Choroid plexus epithelial cell (primary cell): ENCODE measurements at places on chromosomes 7 and 10.

DNA sequence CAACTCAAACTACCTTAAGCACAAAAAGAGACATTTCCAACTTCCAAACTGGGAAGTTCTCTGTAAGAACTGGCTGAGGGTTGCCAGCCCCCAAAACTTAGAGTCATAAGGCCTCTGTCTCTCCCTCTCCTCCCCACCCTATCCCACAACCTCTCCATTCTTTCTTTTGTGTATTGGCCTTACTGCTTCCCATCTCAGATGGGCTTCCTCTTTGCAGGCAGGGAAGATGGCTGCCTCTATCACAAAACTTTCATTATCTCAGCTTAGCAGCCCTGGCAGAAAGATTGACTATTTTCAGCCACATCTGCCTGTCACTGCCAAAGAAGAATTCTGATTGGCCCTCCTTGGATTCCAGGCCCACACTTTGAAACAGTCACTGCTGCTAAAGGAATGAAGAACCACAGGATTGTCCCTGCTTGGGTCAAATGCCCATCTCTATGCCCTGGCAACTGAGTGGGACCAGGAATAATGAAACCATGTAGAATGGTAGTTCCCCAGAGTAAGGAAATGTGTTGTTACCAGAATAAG lies 58.0 kb upstream of the PRKAR2B start:
- no peak for DNase-seq

- DNase-seq = peak; percentile 1
These were observed 70.4 kb upstream of the APBB1IP start for GRCh38 chr10:26367771-26368170.

DNA sequence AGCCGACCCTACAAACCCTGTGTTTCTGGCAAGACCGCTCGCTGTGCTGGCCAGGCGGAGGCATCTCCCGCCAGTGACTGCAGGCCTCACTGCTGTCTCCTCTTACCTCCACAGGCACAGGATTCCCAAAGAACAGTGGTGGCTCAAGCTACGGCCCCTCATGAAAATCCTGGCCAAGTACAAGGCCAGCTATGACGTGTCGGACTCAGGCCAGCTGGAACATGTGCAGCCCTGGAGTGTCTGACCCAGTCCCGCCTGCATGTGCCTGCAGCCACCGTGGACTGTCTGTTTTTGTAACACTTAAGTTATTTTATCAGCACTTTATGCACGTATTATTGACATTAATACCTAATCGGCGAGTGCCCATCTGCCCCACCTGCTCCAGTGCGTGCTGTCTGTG lies 36.2 kb downstream of the PITRM1 start:
- DNase-seq = no peak

DNA sequence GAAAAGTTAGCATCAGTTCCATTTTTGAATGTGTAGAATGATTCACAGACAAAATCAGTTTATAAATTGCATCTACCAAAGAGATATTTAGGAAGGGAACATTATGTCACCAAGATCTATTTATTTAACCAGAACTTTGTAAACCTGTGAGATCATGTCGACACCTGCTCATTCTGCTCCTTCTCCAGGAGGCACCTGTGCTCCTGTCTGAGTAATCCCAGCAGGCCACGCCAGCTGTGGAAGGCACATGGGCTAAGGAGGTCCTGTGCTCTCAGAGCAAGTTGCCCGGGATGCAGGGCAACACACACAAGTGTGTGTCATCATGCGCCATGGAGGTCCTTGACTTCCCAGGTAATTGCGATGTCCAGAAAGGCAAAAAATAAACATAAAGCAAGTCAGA lies 45.5 kb upstream of the ADARB2 start:
- DNase-seq = no peak

DNA sequence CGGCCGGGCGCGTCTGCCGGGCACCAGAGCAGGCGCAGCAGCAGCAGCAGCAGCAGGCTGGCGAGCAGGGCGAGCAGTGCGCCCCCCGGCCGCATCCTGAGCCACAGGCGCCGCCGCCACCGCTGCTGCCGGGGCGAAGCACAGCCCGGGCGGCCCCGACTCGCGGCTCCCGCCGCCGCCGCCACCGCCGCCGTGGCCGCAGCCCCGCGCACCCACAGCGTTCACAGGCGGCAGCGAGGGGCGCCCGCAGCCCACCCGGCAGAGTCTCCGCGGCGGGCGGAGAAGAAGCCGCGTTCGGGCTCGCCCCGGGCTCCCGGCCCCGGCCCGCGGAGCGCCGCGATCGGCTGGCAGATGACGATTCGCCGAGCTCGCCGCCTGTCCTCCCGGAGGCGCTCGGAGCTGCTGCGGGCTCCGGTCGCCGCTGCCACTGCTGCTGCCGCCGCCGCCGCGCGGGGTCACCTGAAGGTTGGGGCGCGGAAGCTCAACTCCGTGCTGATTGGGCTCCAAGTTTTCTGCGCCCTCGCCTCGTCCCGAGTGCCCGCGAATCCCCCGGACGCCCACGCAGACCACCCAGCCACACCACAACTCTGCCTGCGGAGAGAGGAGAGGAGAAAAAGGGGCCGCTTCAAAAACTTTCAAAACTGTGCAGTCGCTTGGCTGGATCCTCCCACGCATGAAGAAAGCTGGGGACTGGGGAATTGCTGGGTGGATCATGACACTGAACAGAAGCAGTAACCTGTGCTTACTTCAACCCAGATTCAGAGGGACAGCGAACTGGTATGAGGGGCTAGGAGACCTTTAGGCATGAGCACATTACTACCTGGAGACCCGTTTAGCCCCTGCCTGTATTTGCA lies at the start of gene ST8SIA6:
Gene ST8SIA6 (minus strand): TSS at position 435 of the 854 bp plus-strand sequence. CDS start 340 bp downstream, at position 95.
- peak; percentile 56 for DNase-seq

DNA sequence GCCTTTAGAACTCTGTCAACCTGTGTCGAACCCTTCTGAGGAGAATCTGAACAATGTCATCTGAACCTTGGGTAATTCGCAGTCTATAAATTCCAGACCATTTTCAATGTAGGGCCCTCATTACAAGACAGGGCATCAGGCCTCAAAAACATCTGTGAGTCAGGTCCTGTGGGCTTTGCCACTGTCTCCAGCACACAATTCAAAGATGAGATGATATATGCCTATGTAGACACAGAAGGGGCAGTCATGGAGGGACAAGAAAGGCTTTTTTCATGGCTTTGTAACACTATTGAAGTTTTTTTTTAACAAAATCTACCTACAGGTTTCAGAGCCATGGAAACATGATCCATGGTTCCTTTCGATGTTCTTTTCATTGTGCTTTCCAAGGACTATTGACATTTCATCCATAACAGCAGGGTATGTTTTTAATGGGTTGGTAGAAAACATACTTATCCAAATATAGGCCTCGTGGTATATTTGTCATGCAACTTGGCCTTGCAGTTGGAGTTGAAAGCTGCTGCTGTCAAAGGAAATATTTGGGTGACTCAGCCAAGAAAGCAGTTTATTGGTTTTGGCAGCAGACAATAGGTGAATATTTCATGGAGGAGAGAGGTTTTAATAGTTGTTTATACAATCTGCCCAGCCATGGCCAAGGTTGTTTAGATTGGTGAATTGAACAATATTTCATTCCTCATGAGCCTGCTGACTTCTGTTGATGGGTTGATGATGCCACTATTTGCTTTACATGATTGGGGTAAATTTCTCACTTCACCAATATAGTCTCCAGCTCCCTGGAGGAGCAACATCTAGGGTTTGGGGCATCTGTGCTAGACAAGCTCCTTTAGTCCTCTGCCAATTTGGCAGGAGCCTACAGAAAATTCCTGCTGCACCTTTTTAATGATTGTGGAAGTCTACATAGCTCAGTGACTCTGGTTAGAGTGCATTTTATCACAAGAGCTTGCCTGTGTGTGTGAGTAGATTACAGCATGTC lies 158.4 kb upstream of the TMEM72 start:
- peak; percentile 94 for DNase-seq

DNA sequence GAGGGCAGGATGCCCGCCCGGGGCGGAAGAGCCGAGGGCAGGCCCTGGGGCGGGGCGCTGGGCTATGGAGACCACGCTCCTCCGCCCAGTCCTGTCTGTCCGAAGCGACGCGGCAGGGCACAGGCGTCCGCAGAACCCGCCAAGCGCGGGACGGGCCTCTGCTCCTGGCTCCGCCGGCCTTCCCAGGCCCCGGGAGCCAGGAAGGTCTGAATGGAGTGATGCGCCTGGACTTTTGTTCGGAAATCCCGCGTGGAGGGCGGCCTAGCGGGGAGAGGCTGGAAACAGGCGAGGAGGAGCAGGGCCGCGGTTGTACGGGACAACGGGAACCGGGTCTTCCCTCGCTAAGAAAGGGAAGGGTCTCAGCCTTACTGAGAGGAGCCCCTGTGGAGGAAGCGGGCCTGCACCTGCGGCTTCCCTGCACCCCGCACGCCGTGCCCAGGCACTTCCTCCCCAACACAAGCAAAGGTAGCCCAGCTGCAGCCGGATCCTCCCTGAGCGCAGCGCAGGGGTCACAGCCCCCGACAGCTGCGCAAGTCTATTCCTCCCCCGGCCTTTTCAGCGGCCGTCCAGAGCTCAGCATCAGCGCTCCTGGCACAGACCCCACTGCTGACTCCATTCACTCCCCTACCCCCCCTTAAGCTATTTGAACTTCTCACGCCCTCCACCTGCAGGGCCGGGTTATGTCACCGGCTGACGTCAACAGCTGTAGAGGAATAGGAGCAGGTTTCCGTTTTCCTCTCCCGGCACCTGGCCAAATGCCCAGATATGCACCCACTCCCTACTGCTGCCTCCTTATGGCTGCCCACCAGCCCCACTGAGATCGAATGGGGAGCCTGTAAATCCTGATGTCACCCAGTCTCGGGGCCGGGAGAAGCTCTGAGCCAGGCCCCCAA lies 143.2 kb upstream of the RET start:
- DNase-seq = peak; percentile 51

DNA sequence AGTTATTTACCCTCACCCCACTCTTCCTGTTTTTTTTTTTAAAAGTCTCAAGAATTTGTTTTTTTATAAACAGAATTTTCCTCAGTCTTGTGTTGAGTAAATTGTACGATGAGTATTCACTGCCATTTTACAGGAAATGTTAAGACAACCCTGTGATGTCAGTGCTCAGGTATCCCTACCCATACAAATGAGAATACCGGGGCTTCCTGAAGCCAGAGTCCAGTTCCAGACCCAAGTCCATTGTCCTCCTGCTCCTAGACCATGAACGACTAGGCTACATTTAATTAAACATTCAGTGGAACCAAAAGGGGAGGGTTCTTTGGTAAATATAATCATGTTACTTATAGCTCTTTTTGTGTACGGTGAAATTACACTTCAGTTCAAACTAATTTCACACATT lies 79.2 kb downstream of the GNAI1 start:
- no peak for DNase-seq

- no peak for DNase-seq
These were observed 215.4 kb downstream of the TWIST1 start for GRCh38 chr7:18901982-18902421.

DNA sequence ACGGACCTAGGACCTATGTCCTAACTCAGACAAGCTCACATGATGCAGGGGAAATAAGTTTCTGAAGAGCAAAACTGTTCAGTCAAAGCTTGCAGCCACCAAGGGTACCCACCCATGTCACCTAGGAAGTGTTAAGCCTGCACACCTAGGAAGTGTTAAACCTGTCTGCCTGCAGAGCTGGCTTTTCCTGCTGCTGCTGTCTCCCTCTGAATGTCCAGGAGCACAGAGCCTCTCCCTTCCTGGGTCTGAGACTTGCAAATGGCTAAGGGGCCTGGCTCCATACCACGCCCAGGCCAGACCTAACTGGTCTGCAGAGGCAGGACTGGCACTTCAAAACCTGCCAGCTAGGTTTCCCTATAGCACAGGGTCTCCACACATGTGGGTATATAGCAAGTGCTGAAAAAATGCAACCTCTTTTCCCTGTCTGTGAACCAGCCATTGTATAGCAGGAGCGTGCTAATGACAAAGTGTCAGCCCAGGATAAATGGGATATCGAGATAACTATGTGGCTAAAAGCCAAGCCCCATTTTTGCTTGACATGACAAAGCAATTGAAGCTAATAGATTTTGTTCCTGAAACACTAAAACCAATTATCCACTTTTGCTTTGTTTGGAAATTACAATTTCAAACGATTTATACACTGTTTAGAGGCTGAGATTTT lies 1.5 kb downstream of the GDF2 start:
- no peak for DNase-seq
